Stimulated activated CD8-positive, alpha-beta memory T cell treated with anti-CD3 and anti-CD28 coated beads, Interleukin-2, amount 100 ng/mL, for 1 hour (primary cell): ENCODE measurements at places on chromosomes 7 and 10.

- DNase-seq = no peak
Measured at GRCh38 chr7:20776214-20776911, 10.3 kb downstream of the SP8 start.

DNA sequence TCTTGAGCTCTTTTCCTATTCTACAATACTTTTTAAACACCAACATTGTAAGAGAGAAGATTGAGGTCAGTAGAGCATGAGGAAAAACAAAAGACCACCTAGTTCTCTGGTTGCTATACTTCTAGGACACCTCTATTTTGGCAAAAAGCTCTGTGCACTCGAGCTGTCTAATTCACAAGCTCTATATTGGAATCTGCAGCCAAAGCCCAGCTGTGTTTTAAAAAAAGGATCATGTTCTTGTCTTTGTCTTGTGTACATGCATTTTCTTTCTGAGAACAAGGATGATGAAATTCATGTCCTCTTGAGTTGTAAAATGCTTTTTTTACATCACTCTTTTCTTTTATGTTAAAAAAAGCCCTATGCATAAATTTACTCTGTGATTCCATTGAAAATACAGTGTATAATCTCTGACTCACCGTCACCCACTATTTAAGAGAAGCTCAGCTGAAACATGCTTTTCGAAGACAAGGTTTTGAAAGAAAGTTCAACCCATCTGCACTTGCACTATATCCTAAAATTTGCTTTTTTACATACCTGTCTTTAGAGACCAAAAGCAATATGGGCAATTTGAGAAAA lies 215.5 kb upstream of the VSTM2A start:
- DNase-seq = no peak

GRCh38 chr7:145183069-145183468 lies 347.2 kb upstream of the TPK1 start:
- DNase-seq = no peak

DNA sequence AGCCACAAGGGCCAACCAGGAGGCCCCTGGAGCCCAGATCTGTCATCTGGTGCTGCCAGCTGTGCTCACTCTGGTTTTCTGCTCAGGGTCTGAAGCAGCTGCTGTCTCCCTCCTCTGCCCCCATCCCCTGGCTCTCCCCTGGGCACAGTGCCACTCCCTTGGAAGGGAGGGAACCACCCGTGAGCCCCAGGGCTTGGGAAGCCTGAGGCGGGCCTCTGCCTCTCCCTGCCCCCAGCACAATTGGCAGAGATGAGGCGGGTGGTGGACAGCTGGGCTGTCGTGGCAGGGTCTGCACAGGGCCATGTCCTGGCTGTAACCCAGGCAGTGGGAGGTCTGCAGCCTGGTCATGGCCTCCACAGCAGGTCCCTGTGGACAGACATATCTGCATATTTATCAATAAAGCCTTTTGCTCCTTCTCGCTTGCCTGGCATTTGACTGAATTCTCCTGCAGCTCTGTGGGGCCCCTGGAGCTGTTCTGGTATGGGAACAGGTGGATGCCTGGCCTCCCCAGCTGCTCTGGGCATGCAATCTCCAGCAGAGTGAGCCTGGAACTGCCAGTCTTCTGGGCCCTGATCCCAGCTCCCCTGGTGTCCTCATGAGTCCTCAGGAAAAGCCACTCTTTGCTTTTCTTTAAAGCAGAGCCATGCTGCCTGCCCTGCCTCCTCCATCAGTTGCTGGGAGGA lies 1.6 kb upstream of the ANKRD2 start:
- DNase-seq = no peak

DNA sequence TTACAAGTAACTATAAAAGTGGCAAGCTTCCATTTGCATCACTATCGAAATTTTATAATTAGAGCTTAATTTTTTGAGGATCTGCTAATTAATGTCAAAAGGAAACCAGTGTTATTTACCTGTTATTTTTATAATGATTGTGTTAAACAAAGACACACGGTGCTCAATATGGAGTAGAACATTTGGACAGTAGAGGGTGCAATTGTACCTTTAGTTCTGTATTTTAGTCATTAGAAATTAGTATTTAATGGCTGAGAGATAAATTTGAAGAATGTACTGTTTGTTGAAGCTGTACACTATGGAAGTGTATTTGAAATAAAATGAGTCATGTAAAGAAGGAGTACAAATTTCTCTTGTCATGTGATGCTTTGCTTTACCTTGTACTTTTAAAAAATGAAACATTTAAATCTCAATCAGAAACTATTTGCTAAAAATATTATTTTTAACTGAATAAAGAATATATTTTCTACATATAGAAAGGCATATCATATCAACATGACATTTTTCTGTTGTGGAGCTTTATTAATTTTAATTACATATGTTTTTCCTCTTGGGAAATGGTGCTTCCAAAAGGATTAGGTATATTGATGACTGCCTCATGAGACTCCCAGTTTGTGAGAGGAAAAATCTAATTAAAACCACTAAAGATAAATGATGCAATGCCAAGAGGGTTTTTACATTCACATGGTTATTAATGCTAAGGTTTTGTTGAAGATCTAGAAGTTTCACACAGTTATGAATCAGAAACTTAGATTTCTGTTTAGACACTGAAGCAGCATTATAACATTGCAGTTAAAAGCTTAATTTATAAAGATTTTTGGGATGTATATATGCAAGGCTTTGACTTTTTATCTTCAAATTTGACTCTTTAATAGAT lies 10.4 kb upstream of the PRKG1 start:
- DNase-seq = no peak

DNA sequence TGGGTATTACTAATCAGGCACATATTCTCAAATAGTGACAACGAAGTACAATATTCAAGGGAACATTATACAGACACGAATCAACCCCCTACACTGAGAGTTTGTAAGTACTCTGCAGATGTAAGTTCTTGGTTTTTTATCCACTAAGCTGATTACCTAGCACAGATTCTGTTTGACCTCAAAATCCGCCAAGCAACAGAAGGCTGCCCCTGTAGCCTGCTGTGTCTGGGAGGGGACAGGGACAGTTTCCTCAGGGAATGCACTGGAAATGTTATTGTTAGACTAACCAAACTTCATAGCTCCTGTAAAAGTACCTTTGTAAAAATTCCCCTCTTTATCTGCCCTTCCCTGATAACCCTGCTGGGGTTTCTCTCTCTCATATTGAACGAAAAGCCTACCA lies 45.2 kb upstream of the ZRANB1 start:
- no peak for DNase-seq

GRCh38 chr7:135714534-135715009 lies 13.4 kb downstream of the SLC13A4 start:
- no peak for DNase-seq

GRCh38 chr7:158525648-158526484 lies 61.8 kb downstream of the PTPRN2 start:
- DNase-seq = no peak

DNA sequence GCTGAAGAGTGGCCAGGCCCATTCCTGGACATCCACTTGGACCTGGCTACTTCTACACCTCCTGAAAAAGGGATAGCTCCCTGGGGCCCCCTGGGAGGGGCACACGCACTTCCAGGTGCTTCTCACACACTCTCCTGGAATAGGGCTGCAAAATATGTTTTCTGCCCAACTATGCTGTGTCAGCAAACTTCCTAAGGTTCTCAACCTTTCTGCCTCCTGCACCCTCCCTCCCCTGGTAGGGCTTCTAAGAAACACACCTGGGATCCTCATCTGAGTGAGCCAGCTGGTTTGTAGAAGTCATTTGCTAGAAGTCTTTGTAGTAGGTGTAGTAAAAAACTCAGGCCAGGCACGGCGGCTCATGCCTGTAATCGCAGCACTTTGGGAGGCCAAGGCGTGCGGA lies 136.5 kb downstream of the ZMYND11 start:
- no peak for DNase-seq

- no peak for DNase-seq
Measured at GRCh38 chr7:157224627-157225026, 85.9 kb downstream of the UBE3C start.

GRCh38 chr7:42709284-42709683 lies 202.6 kb downstream of the C7orf25 start:
- DNase-seq = no peak

DNA sequence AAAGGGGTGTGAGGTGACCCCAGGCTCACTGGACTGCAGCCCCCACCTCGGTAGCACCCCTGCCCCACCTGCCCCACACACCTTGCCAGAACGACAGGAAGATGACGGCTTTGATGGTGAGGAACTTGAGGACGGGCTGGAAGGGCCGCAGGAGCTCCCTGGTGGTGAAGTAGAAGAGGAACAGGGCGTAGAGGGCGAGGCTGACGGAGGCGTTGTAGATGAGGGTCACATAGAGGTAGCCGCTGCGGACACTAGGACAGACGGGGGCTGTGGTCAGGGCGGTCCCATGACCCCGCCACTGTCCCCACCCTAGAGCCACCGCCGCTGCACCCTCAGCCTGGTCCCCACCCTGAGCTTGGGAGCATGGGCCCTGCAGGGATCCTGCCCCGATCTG lies 7.6 kb downstream of the TMEM184A start:
- DNase-seq = no peak
